ENCODE measurements at places on chromosomes 3 and 15.
A peak's percentile ranks its signal among the peaks of the same experiment; 100 is the strongest.

DNA sequence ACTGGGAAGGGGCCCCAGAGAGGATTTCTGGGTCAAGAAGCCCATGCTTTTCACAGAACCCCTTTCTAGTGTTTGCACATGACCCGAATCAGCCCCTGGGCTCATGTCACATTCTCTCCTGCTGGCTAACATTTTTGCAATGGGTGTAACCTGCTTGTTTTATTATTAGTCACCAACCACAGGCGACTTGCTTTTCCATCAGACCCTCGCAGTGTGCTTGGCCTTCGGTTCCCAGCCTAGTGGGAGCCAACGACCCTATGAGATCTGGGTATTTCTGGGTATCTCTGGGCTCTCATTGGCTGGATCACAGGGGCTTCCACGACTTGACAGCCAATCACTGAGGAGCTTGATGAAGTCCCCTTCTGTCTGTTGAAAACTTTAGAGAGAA is 11.0 kb upstream of the FBLN2 start:
- DNase-seq: peak; percentile 80

GRCh38 chr3:67389176-67389575 is 265.2 kb downstream of the SUCLG2 start:
- DNase-seq: no peak

- no peak for DNase-seq
Measured at GRCh38 chr3:98968347-98968746, 66.9 kb upstream of the DCBLD2 start.

DNA sequence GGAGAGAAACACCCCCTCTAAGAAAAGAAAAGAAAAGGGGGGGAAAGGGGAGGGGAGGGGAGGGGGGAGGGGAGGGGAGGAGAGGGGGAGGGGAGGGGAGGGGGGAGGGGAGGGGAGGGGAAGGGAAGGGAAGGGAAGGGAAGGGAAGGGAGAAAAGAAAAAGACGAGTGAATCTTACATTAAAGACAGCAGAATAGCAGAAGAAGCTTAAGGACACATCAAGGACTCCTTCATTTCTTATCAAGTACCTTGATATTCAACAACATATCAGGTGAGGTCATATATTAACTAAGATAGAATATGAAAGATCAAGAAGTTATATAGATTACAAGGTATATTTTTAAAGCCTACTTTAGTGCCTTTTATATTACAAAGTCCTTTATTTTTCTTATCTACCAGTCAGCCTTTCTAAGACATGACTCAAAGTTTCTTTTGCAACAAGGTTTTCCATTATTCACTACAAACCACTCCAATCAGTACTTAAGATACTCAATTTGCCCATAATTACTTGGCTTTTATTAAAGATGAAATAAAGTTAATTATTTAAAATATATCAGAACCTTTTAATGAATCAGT is 17.7 kb upstream of the AADAC start:
- DNase-seq: no peak

- DNase-seq: no peak
Measured at GRCh38 chr15:25056484-25057425, 102.0 kb downstream of the SNRPN start.

DNA sequence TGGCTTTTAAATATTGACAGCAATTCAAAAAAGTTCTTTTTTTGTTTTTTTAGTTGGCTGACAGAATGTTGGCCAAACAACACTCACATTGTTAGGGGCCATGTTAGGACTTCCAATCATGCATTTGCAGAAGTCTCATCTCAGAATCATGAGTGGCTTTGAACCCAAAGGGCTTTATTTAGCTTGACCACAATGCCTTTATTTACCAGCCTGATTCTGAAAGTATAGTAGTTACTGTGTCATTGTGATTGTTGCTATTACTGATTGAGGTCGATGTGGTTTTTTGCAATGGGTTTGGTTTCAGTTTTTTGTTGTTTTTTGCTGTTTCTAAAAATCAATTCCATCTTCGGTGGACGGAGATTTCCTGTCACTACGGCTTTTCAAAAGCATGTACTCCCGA is 7.2 kb downstream of the GLDN start:
- DNase-seq: no peak

- peak; percentile 78 for DNase-seq
Measured at GRCh38 chr15:48963524-48964113, at the start of gene SHC4. TSS of gene SHC4 (minus strand) at chr15:48963919. CDS start at chr15:48963015, 904 bp downstream.

GRCh38 chr3:105394177-105394576 is 27.5 kb downstream of the ALCAM start:
- DNase-seq: no peak

- no peak for DNase-seq
Measured at GRCh38 chr3:73467211-73467610, 157.5 kb downstream of the PDZRN3 start.

DNA sequence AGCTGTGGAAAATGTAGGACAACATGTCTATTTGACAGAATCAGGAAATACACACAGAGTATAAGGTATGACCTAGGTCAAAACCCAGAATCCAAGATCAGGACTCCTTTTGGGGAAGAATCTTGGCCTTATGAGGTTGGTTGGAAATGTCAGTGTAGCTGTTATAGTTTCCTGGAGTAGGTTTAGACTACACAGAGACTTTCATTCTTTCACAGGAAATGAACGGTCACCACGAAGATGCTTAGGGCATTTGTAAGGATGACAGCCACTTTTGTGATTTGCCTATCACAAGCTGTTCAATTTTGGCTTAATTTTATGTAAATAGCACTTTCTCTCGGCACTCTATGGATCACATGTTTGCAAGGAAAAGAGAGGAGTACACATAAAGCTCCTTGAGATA is 18.6 kb upstream of the ZBTB20 start:
- no peak for DNase-seq

DNA sequence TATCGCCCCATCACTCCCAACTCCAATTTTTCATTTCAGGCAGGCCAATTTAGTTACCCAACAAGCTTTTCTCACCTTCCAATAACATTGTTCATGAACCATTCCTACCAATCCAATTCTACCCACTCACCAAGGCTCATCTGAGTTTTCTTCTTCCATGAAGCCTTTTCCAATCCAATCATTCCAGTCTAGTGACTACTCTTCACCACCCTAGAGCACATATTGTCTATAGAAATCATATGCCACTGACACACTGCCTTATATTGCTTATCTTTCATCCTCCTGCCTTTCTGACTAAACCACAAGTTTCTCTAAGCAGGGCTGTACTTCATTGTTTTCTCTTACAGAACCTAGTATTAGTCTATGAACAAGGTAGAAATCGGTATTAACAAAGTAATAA is 11.4 kb downstream of the CCDC14 start:
- peak; percentile 24 for DNase-seq

DNA sequence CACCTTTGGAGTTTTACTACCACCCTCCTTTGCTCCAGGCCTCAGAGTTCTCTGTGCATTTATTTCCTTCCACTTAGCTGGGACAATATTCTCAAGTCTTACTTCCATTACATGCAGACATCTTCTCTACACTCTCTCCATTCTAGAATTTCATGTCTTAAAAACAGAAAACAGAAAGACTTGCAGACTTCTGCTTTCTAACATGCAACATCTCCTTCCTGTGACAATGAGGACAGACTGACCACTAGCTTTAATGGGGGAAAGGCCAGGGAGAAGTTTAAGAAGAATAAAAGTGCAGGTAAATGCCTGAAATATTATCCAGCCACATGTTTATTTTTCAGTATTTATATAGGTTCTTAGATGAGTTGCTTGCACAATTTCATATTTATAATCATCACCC is 17.1 kb upstream of the CSTA start:
- DNase-seq: no peak

DNA sequence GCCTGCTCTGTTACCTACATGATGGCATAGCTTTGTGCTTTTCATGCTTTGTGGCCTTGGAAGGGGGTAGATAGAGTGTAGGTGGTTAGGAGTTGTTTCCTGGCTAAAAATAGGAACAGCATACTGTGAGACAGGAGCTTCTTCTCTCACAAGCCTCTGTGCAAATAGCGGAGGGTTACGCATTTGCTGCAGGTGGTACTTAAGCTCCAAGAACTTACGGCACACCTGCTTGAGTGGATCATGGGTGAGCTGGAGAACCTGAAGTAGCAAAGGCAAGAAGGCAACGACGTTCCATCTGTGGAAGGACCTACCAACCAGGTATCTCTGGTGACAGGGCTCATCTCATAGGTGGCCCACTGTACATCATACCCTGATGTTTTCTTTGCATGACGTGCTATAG is 66.0 kb downstream of the ST6GAL1 start:
- no peak for DNase-seq

DNA sequence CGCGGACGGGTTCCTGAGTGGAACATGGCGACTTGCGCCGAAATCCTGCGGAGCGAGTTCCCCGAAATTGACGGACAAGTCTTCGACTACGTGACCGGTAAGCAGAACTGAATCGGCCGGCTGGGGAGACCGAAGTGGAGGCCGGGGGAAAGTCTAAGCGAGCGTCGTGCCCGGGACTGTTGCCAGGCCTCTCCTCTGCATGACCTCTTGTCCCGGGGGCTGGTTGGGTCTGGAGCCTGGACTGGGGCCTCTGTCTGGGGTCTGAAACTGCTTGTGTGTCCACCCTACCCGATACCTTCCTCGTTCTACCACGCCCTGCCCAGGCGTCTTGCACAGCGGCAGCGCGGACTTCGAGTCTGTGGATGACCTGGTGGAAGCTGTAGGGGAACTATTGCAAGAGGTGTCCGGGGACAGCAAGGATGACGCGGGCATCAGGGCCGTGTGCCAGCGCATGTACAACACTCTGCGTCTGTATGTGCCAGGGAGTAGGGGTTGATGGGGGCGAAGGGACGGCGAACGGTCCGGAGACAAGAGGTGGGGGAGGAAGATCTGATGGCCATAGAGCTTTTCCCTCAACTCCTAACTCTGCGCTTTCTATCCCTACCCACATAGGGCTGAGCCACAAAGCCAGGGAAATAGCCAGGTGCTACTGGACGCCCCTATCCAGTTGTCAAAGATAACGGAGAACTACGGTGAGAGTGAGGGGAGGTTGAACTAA is at the start of gene ABCF3:
ABCF3 (plus strand) TSS at position 16 of the 718 bp plus-strand sequence; CDS start at position 25, 9 bp downstream.
- no peak for DNase-seq

DNA sequence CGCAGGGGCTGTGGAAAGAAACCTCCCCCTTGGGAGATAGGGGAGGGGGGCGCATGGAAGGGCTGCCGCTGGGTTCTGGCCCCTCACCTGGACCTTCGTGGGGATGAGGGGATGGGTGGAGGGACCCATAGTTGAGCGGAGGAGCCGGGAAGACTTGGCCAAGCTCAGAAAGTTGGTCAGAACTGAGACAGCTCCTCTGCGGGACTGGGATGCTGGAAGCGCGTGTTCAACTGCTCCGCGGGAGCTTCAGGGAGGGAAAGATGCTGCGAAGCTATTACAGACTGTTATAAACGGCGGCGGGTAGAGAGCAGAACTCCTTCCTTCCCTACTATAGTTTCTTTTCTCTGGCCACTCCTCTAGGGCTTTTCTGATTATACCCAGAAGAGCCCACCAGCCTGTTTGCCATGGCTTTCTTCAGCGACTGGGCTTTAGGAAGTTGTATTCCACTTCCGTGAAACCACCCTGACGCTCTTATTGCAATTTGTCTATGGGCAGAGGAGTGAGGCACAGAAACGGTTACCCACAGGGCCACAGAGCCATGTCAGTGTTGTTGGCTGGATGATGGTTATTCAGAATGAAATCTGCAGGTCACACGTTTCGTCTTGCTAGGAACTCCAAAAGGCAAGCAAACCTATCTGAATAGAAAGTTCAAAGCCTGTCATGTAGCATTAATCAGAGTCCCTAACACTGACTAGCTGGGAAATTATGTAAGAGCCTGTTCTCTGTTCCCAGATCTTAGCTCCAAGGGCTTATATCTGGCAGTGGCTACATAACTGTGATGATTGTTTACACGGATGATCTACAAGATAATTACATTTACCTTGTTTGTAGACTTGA is 1.1 kb downstream of the SYNPR start:
- no peak for DNase-seq

DNA sequence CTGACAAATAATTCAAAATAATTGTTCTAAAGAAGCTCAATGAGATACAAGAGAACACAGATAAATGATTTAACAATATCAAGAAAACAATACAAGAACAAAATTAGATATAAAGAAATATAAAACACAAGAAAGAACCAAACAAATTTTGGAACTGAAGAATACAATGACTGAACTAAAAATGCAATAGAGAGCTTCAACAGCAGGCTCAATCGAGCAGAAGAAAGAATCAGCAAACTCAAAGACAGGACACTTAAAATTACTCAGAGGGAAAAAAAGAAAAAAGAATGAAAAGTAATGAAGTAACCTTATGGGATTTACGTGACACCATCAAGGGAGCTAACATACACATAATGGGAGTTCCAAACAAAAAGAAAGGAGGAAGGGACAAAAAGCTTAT is 32.1 kb downstream of the CCDC54 start:
- DNase-seq: no peak

DNA sequence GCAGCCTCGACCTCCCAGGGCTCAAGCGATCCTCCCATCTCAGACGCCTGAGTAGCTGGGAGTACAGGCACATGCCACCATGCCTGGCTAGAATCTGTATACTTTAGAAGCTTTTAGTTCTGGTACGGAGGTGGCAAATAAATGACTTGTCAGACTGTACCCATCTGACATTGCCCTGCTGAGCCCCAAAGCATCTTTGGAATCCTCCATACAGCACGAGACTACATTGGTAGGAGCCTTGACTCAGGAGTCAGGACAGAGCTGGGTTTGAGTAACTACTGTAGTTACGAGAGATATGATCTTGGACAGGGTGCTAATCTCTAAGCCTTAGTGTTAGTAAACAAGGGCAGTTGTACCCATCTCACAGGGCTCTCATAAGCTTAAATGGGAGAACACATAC is 67.8 kb upstream of the NPHP3 start:
- no peak for DNase-seq

DNA sequence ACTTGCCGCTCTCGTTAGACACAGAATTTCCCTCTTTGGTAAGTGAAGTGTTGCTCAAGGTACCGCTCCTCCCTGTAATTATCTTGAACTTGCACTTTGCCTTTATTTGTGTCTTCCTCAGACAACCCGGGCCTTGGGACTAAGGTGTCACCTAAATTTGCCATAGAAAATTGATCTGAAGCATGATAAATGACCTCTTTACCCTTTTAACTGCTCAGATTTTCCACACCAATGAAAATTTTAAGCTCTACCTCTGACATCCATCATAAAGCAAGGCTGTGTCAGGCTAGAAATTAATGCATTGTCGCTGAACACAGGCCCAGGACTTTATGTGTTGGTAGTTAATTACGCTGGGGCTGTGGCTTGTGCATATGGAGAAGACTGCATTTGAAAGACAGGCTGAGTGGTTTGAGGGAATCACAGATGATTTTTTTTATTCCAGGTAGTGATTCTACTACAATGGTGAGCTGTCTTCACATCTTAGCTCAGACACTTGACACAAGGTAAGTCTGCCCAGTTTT is 199.6 kb upstream of the CHRM5 start:
- DNase-seq: no peak

- no peak for DNase-seq
Measured at GRCh38 chr3:88882121-88882520, 225.3 kb upstream of the EPHA3 start.

- no peak for DNase-seq
Measured at GRCh38 chr15:64502151-64502550, 41.8 kb downstream of the ZNF609 start.

- DNase-seq: no peak
Measured at GRCh38 chr15:23760024-23760423, 72.9 kb upstream of the NDN start.

All from fibroblast of skin of left biceps (primary cell).